ENCODE measurements at places on chromosomes 5 and 9.

DNA sequence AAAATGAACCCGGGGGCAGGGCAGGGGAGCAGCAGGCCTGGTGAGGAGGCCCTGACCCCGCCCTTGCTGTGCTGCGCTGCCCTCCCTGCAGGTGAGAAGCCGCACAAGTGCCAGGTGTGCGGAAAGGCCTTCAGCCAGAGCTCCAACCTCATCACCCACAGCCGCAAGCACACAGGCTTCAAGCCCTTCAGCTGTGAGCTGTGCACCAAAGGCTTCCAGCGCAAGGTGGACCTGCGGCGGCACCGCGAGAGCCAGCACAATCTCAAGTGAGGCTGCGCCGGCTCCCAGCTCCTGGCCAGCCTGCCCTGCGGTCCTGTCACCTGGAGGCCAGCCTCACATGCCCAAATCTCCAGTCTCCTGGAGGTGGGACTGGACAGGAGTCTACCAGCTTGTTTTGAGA lies 12.3 kb downstream of the GFI1B start:
- no peak for DNase-seq

DNA sequence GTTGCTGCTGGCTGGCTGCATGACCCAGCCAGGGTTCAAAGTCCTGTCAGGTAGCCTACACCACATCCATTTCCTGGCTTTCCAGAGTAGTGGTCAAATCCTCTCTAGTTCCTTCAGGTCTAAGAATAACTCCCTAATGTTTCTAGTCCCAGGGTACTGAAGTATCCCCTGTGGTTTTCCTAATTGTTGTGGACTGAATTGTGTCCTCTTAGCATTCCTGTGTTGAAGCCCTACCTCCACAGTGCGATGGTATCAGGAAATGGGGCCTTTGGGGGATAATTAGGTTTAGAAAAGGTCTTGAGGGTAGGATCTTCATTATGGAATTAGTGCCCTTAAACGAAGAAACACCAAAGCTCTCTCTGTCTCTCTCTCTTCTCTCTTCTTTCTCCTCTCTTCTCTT lies 191.8 kb upstream of the CCNG1 start:
- no peak for DNase-seq

GRCh38 chr5:125302577-125302976 lies 556.1 kb upstream of the ZNF608 start:
- no peak for DNase-seq

GRCh38 chr9:87269296-87270176 lies 228.1 kb upstream of the DAPK1 start:
- no peak for DNase-seq

- DNase-seq: no peak
Observed at GRCh38 chr5:171463862-171464229, 44.4 kb downstream of the FGF18 start.

Measured in stimulated activated CD4-positive, alpha-beta T cell treated with anti-CD3 and anti-CD28 coated beads, Interleukin-1b, Interleukin-23, amount 100 ng/mL, for 48 hours (primary cell).